ENCODE measurements at places on chromosomes 4 and X. TPM values are rescaled to one million over a fixed set of nuclear protein-coding genes. Genes with fewer than 3 reads are reported as not detected.

Gene CENPE
- 5.6 TPM for total RNA-seq

Gene RGS12
- total RNA-seq: 18.0 TPM

Gene EDNRA
- 9.3 TPM for total RNA-seq

Gene LANCL3
- total RNA-seq: 0.22 TPM

Gene SLIT2
- 11.2 TPM for total RNA-seq

Gene BEND2
- not detected for total RNA-seq
